Esophagus squamous epithelium (tissue), 5 donors: ENCODE measurements at places on chromosomes 6 and 20.

- DNase-seq, result no peak
These were observed 177.0 kb upstream of the SNX9 start for GRCh38 chr6:157646012-157646411.

DNA sequence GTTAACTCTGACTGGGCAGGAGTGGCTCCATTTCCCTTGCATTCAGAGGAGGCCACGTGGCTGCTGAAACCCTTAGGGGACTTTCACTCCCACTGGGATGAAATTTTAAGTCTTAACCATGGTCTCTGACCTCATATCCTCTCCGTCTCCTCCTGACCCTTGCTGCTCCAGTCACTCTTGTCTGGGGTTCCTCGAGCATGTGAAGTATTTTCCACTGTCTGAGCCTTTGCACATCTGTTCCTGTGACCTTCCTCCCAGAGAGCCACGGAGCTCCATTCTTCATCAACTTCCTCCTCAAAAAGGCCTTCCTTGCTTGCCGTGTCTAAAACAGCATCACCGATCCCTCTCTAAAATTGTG lies 153.0 kb upstream of the UST start:
- no peak for DNase-seq

GRCh38 chr6:16236009-16236501 lies 2.3 kb upstream of the GMPR start:
- no peak for DNase-seq

DNA sequence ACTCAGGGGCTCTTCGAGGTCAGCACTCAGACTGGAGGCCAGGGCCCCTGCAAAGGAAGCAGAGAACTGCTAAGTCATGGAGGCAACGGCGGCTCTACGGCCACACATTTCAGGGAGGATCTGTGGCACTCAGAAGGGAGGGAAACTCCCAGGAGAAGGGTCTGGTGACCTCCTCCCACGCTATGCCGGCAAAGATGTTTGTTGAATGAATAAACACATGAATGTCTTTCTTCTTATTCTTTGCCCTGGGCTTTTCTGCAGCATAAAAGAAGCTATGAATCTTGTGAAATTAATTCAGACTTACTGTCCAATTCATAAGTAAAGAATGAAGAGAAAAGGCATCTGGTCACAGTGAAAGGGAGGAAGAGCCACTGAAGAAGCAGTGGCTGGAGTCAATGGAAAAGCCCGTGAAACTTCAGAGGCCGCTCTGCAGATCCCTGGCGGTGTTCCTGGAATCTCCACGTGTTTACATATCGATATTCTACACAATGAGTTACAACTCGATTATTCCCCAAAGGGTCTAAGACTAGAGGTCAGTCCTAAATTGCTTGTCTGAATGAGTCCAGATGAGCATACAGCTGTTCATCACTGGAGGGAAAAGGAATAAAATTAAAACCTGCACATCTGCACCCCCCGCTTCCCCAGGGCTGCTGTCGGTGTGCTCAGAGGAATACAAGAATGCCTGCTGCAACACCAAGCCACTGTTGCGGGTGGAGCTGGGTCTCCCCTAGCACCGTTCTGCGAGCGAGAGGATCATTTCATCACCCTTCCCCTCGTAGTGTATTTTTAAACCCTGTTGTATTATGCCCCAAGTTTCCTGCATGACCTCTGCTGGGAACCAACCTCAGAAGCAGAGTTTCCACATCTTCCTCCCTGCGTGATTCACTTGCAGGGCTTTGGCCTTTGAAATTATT lies 25.6 kb downstream of the INSM1 start:
- DNase-seq, result no peak

DNA sequence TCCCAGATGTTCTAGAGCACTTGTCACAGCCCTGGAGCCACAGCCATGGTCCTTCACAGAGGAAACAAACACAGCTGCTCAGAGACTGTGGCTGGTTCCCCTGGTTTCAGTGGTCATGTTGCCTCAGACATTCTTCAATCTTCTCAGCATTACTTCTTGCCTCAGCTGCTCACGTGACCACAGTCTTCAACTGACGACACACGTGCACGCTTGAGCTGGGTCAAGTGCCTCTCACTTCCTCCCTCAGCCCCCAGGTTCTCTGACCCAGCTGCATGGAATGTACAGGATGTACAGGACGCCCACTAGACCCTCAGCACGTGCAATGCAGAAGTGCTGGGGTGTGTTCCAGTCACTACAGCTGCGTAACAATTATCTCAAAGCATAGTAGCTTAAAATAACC lies 159.8 kb upstream of the GGTLC1 start:
- DNase-seq, result no peak

DNA sequence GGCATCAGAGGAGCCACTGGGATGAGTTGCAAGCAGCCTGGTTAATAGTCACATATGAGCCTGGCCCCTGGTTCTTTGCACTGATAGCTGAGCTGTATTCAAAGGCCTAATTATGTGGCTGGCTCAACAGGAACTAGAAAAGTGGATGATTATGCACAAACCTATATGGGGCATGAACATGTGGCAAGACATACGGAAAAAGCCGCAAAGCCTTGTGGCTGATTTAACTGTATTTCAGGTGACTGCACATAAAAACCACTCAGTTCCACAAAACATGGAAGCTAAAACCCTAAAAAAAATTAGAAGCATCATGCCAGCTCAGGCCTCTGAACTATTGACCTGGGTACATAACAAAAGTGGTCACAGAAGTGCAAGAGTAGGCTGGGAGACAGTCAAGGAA lies 13.0 kb upstream of the MUC22 start:
- DNase-seq, result no peak

DNA sequence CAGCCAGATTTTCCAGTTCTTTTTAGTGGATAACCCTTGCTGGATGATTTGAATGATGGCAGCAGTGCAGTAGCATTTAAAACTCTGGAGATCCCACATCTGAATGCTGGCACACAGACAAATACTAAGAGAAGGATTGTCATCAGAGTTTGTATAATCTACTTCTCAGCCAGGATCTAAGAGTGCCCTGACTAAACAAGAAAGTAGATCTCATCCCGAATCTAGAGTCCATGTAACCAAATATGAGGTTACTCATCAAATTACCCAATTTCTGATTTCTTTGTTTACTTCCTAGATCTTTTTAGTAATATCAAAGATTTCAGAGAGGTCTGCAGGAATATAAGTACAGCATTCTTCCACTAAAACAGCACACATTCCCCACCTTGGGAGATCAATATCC lies 7.8 kb downstream of the TMC2 start:
- DNase-seq, result no peak

DNA sequence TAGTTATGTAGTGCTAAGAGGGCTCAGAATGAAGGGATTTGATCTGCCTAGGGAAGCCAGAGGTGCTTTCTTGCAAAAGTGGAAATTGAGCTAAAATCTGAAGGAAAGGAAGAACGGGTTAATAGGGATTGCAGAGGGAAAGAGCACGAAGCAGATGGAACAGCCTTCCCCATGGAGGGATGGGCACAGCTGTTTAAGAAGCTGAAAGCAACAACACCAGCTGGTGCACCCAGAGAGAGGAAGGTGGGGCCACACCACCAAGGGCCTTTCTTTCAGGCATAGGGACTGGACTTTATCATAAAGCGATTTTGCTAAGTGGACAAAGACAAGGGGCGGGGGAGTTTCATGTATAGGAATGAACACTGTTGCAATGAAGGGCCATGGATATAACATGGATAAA lies 65.8 kb upstream of the SNRPB2 start:
- no peak for DNase-seq

GRCh38 chr20:53679597-53680309 lies 86.1 kb upstream of the ZNF217 start:
- DNase-seq, result no peak

DNA sequence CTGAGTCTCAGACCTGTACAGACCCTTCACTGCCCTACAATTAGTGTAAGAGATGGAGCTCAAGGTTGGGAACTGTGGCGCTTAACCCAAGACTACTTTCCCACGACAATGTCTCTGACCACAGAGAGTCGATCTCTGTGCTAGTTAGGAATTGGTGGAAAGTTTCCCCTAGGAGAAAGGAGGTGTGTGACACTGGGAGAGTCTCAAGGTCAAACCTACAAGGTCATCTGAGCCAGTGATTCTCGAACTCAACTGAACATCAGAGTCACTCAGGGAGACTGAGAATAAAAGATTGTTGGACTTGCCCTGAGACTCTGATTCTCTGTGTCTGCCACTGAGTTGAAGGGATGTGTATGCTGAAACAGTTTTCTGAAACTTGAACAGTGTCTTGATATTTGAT lies 9.7 kb upstream of the AFDN start:
- DNase-seq, result no peak

DNA sequence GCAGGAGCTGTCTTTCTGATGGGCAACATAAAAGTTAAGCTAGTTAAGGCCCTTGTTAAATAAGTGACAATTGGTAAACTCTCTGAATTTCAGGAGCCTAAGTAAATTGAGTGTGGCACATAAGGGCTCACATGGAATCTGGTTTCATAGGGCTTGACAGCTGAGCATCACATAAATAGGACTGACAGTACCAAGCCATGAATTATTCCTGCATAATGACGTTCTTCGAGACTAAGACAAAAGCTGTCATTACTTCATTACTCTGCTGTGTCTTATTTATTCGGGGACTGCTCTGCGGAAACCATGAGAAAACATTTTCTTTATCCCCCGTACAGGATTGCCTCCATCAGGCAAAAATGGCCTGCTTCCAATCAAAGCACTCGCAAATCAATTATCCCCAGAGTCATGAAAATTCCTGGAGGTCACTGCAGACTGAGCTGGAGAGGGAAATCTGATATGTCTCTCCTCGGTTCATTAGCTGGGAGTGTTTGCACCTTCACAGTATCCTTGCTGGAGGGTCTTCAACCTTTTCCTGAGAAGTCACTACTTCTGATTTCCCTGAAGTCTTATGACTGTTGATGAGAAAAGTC lies 311.4 kb downstream of the CDH26 start:
- DNase-seq, result no peak

DNA sequence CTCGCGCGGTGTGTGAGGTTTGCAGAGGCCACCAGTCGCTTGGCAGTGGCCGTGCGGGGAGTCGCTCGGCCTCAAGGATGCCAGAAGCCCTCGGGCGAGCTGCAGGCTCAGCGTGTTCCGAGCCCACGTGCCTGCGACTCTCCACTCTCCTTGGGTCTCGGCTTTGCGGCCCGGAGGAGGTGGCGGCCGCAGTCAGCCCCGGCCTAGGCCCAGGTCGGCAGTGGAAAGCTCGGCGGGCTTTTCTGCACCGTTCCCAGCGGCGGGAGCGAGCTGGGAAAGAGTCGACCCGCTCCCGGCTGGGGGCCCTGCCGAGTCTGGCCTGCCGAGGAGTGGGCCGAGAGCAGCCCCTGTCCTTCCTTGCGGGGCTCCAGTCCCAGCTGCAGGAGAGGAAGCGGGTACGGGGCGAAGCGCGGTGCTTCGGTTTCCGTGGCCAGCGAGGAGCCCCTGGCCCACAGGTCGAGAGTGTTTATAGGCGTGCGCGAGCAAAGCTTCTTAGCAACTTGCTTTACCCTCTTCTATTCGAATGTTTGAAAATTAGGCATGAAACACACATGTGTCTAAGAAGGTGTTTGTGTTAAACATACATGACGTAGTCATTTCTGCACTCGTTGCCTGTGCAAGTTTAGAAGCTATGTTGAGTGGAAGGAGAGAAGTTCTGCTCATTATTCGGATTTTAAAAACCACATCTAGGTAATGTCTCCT lies 5.6 kb downstream of the FOXC1 start:
- DNase-seq, result no peak

GRCh38 chr20:46787991-46788762 lies 78.7 kb downstream of the SLC2A10 start:
- DNase-seq, result no peak

DNA sequence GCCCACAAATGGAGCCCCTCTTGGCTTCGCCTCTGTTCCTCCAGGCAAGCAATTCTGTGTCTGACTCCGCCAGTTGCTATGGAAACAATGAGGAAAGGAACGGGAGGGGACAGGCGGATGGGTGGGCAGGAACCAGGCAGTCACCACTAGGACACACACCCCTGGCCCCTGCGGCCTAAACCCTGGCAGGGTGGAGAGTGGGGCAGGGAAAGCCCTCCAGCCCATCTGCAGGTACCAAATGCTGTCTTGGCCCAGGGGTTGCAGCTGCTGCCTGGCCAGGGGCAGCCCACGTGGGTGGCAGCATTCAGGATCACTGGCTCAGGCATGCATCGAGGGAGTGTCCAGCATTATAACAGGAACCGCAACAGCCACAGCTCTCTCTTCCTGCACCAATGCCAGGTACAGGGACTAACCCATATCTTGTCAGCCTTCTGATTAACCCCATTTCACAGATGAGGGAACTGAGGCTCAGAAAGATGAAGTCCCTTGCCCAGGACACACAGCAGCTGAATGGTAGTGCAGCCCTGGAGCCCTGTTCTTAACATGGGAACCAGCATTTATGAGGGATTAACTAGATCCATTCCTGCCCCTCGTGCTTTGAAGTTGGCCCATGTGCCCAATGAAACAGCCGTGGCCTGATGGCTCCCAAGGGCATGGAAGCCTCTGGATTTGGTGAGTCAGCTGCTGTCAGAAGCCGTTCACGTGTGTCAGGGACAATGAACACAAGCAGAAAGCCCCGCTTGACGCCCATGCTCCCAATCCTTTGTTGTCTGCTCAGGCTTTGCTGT lies 66.3 kb downstream of the NOL4L start:
- DNase-seq, result no peak

DNA sequence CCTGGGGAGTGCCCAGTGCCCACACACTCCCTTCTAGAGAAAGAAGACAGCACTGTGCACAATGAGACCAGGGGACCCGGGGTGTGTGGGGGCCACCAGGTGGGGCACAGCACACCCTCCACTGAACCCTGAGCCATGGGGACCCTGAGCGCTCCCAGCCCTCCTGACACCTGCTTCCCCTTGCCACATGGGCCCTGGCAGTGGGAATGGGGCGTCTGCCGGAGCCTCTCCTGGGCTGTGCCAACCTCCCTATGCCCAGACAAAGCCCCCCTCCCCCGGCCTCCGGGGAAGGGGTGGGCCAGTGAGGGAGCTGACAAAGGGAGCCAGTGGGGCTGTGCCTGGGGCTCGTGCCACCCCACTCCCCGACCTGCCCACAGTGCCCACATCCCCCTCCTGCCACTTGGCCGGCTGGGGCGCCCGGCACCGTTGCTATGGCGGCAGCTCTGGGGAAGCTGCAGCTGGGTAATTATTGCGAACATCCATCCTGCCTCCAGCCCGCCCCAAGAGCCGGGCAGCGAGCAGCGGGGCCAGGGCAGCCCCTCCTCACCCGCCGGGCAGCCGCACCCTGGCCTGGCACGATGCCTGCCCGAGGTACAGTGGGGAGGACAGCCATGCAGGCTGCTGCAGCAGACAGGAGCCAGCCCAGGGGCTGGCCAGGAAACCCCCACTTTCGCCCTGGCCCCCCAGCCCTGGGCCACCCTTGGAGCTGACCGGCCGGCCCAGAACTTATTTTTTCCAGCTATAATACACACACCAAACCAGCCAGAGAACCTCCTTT lies 41.9 kb upstream of the NOL4L start:
- no peak for DNase-seq

DNA sequence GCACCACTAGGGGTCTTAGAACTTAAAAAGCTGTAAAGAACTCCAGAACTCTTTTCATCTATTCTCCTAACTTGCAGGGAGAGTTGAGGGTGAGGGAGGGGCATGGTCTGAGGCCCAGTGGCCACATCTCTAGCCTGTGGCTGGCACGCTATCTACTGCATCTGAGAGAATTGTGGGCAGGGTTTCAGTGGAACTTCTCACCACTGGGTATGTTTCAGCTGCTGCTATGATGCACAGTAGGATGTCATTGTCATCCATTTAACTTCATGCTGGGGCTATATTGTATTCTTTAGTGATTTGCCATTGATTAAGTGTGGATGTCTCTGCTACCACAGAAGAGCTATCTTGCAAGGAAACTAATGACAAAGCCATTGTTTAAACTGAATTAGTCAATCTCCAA lies 4.5 kb downstream of the TMEM14A start:
- no peak for DNase-seq

- no peak for DNase-seq
These were observed 6.6 kb downstream of the GMPR start for GRCh38 chr6:16244869-16245451.

- DNase-seq, result no peak
These were observed 257.7 kb downstream of the CDKAL1 start for GRCh38 chr6:20791944-20792343.
